ENCODE measurements at places on chromosomes 4 and X.

DNA sequence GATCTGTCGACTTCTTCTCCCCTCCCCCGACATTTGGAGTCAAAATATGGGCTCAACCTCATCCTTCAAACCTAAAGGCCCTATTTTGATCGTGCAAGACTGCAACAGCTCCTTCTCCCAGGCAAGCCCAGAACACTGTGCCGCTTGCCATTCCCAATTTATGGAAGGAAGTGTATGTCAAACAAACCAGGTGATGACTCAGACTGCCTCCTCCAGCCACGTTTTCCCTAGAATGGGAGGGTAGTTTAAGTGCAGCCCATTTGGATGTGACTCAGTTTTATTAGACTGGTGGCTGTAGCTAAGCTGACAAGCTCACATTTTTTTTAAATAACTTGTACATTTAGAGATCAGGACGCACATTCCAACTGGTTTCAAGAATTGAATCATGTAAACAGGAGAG lies 570.4 kb upstream of the DIPK2B start:
- H3K27me3 ChIP-seq = no peaks in the 10 kb centered on the region
- H3K4me3 ChIP-seq = peak overlapping the region; percentile 32
- no peaks in the 10 kb centered on the region for H3K36me3 ChIP-seq
- H3K4me1 ChIP-seq = peaks cover 28% of the 10 kb centered on the region

DNA sequence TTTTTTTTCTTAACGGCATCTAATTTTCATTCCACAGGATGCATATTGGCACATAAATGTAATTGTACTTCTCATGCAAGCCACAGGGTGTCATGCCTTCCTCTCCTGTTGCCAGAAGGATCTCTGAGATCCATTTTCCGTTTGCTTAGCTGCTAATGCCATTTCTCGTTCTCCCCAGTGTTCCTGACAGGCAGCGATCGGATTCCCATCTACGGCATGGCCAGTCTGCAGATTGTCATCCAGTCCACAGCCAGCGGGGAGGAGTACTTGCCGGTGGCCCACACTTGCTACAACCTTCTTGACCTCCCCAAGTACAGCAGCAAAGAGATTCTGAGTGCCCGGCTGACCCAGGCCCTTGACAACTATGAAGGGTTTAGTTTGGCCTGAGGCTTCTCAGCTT lies 8.9 kb upstream of the NAP1L5 start:
- DNase-seq = no peak
- no peak overlapping the region for H3K4me3 ChIP-seq
- H3K27ac ChIP-seq = no peak overlapping the region
- no peaks in the 10 kb centered on the region for H3K27me3 ChIP-seq
- peaks cover 17% of the 10 kb centered on the region for H3K36me3 ChIP-seq
- no peaks in the 10 kb centered on the region for H3K4me1 ChIP-seq

DNA sequence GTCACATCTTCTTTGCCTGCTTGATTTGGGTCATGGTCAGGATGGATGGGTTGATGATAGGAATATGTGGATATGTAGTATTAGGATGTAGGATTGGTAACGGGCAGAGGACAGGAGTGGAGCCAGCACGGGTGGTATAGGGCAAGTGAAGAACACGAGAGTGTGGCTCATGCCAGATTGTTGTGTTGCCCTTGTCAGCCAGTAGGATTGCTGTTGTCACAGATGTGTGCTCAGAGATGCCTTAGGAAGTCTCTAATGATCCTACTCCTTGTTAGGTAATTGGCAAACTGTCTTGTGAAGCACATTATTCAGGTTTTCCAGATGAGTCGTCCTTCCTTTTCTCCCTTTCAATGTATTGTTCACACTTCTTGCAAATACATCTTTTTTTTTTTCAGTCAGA lies 5.5 kb downstream of the ATP10D start:
- DNase-seq = peak; percentile 22
- no peaks in the 10 kb centered on the region for H3K36me3 ChIP-seq
- peaks cover 25% of the 10 kb centered on the region for H3K4me1 ChIP-seq
- no peak overlapping the region for H3K4me3 ChIP-seq
- H3K27me3 ChIP-seq = no peaks in the 10 kb centered on the region
- H3K27ac ChIP-seq = no peak overlapping the region

GRCh38 chr4:86928400-86929255 lies 6.2 kb upstream of the AFF1 start:
- H3K27me3 ChIP-seq = no peaks in the 10 kb centered on the region
- H3K27ac ChIP-seq = peak overlapping the region; percentile 55
- DNase-seq = no peak
- peaks cover 16% of the 10 kb centered on the region for H3K36me3 ChIP-seq
- peaks cover 5% of the 10 kb centered on the region for H3K4me1 ChIP-seq

DNA sequence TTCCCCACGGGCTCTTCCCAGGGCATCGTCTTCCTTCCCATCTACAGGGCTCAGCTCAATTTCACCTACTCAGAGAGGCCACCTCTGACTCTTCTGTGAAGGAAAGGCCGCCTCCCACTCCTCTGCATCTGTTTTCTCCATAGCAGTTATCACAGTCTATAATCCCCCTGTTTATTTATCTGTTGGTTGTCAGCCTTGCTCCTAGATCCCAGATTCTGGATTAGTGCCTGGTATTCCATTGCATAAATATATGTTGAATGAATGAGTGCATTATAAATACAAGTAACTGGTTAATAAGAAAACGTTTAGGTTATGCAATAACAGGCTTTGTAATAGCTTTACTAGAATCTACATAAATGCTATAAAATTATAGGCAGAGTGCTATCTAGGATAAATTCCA lies 52.9 kb downstream of the NSG1 start:
- no peak overlapping the region for H3K4me3 ChIP-seq
- no peak overlapping the region for H3K27ac ChIP-seq
- H3K36me3 ChIP-seq = peaks cover 26% of the 10 kb centered on the region
- DNase-seq = no peak

- peak overlapping the region; percentile 58 for H3K4me3 ChIP-seq
- peak overlapping the region; percentile 92 for H3K27ac ChIP-seq
- DNase-seq = peak; percentile 15
- H3K4me1 ChIP-seq = no peaks in the 10 kb centered on the region
- H3K36me3 ChIP-seq = no peaks in the 10 kb centered on the region
Observed at GRCh38 chrX:16870862-16871815, 977 bp upstream of the RBBP7 start.

DNA sequence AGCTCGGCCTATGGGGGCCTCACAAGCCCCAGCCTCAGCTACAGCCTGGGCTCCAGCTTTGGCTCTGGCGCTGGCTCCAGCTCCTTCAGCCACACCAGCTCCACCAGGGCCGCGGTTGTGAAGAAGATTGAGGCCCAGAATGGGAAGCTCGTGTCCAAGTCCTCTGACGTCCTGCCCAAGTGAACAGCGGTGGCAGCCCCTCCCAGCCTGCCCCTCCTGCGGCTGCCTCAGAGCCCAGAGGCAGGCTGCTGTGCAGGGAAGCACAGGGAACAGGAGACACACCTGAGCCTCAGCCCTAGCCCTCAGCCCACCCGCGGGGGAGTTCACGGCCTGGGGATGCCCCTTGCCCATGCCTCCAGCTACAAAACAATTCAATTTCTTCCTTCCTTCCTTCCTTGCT lies 75.7 kb upstream of the ZXDA start:
- DNase-seq = no peak
- H3K27ac ChIP-seq = no peak overlapping the region
- no peaks in the 10 kb centered on the region for H3K4me1 ChIP-seq
- no peaks in the 10 kb centered on the region for H3K36me3 ChIP-seq
- H3K4me3 ChIP-seq = no peak overlapping the region

DNA sequence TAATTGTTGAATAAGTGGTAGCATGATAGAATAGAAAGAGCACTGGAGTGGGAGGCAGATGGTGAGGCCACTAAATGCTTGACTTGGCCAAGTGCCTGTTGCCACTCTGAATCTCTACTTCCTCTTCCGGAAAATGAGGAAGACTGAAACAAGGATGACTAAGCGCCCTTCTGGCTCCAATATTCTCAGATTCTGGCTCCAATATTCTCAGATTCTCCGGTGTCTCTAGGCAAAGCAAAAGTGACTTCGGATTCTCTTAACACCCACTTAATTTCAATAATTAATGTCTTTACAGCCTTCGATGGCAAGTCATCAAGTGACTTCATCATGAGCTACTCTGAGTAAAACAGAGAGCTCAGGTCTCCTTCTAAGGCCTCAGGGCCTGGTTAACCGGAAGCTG lies 402.2 kb upstream of the FGF13 start:
- no peaks in the 10 kb centered on the region for H3K27me3 ChIP-seq
- H3K4me3 ChIP-seq = no peak overlapping the region
- no peaks in the 10 kb centered on the region for H3K36me3 ChIP-seq
- no peak for DNase-seq
- H3K27ac ChIP-seq = no peak overlapping the region

- no peak overlapping the region for H3K27ac ChIP-seq
- H3K4me1 ChIP-seq = no peaks in the 10 kb centered on the region
- no peaks in the 10 kb centered on the region for H3K36me3 ChIP-seq
- DNase-seq = no peak
Observed at GRCh38 chrX:19457662-19458061, 57.6 kb downstream of the MAP3K15 start.

GRCh38 chr4:41369680-41370079 lies 113.0 kb downstream of the UCHL1 start:
- no peaks in the 10 kb centered on the region for H3K27me3 ChIP-seq
- no peak for DNase-seq
- peaks cover 48% of the 10 kb centered on the region for H3K4me1 ChIP-seq
- no peak overlapping the region for H3K4me3 ChIP-seq

- H3K27me3 ChIP-seq = no peaks in the 10 kb centered on the region
- H3K27ac ChIP-seq = no peak overlapping the region
Observed at GRCh38 chr4:168707205-168707604, 210.4 kb downstream of the PALLD start.

GRCh38 chrX:131752493-131753198 lies 208.8 kb downstream of the OR13H1 start:
- H3K4me1 ChIP-seq = no peaks in the 10 kb centered on the region
- H3K27me3 ChIP-seq = no peaks in the 10 kb centered on the region

- no peaks in the 10 kb centered on the region for H3K4me1 ChIP-seq
- no peaks in the 10 kb centered on the region for H3K27me3 ChIP-seq
- no peak overlapping the region for H3K4me3 ChIP-seq
- no peak for DNase-seq
- H3K36me3 ChIP-seq = no peaks in the 10 kb centered on the region
- no peak overlapping the region for H3K27ac ChIP-seq
Observed at GRCh38 chr4:88535090-88535755, 11.6 kb upstream of the PYURF start.

- DNase-seq = peak; percentile 67
- H3K4me1 ChIP-seq = peaks cover 53% of the 10 kb centered on the region
- no peaks in the 10 kb centered on the region for H3K36me3 ChIP-seq
- H3K27me3 ChIP-seq = no peaks in the 10 kb centered on the region
- H3K4me3 ChIP-seq = peak overlapping the region; percentile 88
Observed at GRCh38 chr4:143337600-143338287, 1.1 kb downstream of the GAB1 start.

DNA sequence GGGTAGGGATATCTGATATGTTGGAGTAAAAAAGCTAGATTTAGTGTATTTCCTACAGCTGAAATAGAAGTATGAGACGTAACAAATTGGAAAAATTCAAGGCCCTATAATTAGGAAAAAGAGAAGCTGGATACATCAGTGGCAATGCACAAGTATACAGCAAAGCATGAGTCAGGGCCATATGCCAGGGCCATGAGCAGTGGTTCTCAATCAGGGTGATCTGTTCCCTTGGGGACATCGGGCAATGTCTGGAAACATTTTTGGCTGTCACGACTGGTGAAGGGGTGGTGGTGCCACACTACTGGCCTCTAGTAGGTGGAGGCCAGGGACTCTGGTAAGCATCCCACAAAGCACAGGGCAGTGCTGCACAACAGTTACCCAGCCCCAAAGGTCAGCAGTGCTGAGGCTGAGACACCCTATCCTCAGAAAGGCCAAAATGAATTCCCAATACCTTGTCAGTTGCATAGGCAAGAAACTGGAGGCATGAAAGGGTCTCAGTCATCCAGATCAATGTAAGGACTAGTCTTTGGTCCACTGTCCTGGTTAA lies 36.8 kb upstream of the NAP1L5 start:
- DNase-seq = no peak
- H3K27ac ChIP-seq = no peak overlapping the region
- H3K4me1 ChIP-seq = peaks cover 8% of the 10 kb centered on the region
- no peak overlapping the region for H3K4me3 ChIP-seq
- H3K27me3 ChIP-seq = no peaks in the 10 kb centered on the region

DNA sequence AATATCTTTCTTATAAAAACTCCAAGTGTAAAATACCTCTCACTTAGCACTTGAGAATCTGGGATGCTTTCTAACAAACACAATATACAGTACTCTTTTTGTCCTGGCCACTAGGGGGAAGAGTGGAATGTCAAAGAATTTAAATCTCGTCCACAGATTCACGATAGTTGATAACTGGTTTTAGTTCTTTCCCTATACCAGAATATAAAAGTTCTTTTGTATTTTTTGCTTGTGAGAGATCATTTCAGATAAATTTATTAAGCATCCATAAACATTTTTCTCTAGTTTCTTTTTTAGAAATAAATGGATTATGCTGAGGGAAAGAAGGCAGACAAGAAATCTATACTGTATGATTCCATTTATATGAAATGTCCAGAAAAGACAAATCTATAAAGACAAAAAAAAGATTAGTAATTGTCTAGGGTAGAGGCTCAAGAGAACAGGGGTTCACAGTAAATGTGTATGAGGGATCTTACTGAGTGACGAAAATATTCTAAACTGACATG lies 50.4 kb downstream of the MGARP start:
- no peaks in the 10 kb centered on the region for H3K36me3 ChIP-seq
- no peak overlapping the region for H3K27ac ChIP-seq
- no peak overlapping the region for H3K4me3 ChIP-seq

- H3K4me3 ChIP-seq = no peak overlapping the region
- H3K36me3 ChIP-seq = no peaks in the 10 kb centered on the region
- DNase-seq = no peak
- H3K27me3 ChIP-seq = no peaks in the 10 kb centered on the region
- no peaks in the 10 kb centered on the region for H3K4me1 ChIP-seq
Observed at GRCh38 chr4:107299646-107300045, 263.5 kb upstream of the DKK2 start.

DNA sequence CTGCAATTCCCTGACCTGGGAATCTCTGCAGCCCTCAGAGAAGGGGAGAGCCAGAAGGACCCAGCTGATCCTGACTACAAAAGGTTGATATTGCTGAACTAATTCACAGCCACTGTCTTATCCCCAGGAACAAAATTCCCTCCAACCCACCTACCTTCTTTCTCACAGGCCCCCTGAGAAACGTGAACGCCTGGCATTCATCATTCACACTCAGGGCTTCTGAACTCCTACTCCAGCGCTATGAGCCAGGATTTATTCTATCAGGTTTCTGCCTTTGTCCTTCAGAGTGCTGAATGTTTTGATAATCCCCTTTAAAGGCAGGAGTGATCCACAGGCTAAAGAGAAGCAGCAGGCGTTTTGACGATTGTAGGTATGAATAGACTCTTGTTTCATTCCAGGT lies 76.5 kb downstream of the KCNIP4 start:
- no peak for DNase-seq
- H3K27ac ChIP-seq = no peak overlapping the region
- H3K27me3 ChIP-seq = no peaks in the 10 kb centered on the region
- H3K4me1 ChIP-seq = no peaks in the 10 kb centered on the region

DNA sequence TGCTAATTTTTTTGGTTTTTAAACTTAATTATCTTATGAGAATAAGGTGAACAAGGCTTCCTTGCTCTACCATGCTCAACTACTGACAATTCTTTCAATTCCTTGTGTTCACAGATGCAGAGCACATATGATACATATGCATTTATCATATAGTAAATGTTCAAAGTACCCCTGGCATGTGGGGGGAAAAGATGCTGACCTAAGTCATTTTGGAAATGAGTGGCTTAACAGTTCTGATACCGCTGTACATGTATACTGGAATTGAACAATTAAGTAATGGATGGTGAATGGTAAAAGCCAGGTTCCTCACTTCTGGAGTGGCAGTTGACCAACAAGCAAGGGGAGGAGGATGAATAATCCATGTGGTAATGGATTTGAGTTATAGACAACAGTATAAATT lies 149.6 kb downstream of the NAF1 start:
- no peak overlapping the region for H3K27ac ChIP-seq
- no peaks in the 10 kb centered on the region for H3K27me3 ChIP-seq
- no peak for DNase-seq
- H3K4me3 ChIP-seq = no peak overlapping the region
- no peaks in the 10 kb centered on the region for H3K4me1 ChIP-seq
- no peaks in the 10 kb centered on the region for H3K36me3 ChIP-seq

Measured in heart left ventricle (tissue), 16 donors.